ENCODE measurements at places on chromosomes 16 and 17.

GRCh38 chr17:33398386-33398785 is 105.3 kb upstream of the ASIC2 start:
- DNase-seq, result no peak

GRCh38 chr16:85159179-85159980 is 47.1 kb upstream of the CIBAR2 start:
- no peak for DNase-seq

DNA sequence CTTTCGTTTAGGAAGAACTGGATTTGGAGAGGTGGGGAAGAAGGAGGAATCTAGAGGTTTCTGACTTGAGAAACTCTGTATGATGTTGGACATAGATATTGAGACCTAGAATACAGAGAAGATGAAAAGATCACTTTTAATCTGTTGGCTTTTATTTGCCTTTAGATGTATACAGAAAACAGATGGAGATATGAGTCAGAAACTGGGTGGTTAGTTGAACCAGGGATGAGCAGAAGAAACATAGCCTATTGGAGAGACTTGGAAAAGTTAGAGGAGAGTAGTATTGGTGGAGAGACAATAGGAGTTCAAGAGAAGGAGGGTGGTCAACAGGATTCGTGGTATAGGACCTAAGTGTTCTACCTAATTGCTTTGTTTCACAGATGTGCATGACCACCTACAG is 5.1 kb downstream of the PHAF1 start:
- no peak for DNase-seq

DNA sequence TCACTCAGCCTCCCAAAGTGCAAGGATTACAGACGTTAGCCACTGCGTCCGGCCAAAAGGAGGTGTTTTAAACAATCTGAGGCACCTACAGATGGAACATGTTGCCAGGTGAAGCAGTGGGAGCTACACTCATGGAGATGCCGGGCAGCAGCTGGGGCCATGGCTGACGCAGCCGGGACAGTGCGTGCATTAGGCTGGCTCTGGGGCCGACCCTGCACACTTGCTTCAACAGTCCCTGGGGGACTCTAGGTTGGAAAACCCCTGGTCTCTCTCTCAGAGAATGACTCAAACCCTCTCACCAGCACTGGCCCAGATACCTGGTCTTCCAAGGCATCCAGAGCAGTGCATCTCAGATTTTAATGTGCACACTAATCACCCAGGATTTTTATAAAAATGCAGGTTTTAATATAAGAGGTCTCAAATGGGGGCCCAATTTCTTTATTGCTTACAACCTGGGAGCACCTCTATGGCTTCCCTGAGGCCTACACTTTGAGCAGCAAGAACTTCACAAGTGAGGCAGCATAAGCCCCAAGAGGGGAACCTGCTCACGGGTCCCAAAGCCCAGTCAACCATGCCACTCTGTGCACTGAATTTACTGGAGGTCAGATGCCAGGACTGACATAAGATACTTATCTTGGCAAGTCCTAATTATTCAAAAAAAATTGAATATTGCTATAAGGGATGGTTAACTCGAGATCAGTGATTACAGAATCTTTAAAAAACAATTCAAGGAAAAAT is 70.8 kb upstream of the TRAP1 start:
- DNase-seq, result no peak

- DNase-seq, result peak; percentile 38
Measured at GRCh38 chr17:81484195-81484979, 28.2 kb downstream of the ACTG1 start.

DNA sequence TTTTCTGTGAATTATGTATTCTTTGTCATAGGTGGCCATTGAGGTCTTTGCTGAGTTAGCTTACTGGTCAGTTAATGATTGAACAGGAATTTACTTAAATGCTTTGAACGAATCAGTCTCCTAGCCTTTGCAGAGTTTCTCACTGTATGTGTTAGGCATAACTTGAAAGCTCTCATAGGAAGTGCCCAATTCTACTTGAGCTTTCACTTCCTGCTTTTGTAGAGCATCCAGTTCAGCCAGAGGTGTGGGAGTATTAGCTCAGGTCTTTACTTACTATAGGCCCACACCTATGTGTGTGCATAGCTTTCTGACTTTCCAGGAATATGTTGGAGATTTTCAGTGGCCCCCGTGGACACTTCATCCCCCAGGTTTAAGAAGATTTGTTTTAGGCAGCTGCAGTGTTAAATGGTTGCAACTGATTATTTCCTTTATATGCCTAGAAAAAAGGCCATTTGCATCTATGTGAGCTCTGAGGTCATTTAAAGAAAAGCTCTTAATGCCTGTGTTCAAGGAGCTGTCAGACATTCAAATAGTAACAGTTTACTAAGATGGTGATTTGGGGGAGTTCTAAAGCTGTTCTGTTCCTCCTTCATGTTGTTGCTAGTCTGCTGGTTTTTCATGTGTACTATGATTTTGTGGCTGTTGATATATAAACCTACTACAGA is 62.3 kb downstream of the PHKB start:
- DNase-seq, result no peak

DNA sequence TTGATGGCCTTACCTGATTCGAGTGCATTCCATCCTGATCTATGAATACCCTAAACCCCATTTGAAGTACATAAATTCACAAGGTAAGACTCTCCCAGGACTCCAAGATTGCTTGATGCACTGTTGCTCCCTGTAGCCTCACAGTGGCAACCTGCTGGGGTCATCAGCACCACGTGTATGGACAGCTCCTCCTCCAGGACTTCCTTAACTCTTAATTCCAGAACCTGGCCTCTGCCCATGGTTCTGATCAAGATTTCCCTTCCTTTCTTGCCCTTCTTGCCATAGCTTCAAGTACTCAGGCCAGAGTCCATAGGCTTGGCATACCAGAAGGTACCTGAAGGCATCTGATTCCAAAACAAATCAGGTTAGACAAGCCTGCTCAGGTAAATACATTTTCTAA is 34.0 kb upstream of the NLK start:
- peak; percentile 5 for DNase-seq

DNA sequence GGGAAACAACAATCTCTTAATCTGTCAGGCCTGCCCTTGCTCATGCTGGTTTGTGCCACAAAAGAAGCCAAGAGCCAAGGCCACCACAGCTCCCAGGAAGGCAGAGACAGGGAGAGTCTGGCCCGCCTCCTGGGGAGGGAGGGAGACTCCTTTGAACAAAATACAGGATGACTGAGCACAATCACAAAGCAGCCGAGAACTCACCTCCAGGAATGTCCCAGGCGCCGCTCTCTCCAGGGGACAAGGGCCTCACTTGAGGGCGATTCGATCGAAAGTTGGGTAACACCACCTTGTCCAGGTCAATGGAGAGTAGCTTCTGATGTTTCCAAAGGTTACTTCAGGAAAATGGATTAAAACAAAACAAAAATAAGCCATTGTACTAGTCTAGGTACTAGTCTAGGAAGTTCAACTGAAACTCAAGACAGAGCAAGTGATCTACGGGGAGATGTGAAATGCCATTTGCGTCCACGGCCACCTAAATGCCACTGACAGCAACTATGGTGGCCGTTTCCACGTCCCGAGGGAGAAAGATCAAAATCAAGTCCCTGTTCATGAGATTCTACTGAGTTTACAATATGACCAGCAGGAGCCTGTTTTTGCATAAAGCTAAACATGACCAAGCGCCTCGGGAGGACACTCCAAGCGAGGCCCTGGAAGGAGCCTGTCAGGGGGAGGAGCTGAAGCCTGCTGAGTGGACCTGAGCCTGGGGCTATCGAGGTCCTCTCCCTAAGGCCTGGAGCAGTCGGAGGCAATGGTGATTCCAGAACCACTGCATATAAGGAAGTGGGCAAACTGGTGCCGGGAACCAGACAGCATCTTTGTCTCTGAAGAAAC is 13.4 kb upstream of the SLC38A8 start:
- no peak for DNase-seq

DNA sequence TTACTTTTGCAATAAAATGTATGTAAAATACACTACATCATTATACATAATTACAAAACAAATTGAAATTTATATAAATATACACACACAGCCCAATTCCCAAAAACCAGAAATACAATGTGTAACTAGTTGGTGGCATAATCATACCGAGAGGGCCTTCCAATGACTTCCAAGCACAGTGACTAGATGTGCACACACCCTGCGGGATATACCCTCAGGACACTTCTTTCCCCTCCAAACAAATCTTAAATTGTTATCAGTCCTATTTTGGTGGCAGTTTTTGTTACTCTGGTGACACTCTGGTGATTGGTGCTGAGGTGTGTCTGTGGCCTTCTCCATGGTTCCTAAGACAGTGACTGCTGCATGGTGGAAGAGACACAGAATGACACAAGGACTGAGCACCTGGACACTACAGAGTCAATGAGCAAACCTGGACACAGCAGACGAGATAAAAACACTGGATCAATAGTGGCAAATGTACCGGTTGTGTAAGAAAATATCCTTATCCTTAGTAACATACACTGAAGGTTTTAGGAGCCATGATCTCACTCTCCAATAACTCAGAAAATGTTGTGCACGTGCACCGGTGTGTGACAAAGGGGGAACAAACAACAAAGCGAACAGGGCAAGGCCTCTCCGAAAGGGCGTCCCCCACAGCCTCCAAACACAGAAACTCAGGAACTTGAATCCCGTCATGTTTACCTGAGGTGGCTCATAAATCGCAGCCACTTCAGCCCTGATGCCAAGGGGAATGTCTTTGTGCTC is 32.9 kb downstream of the NPLOC4 start:
- no peak for DNase-seq

GRCh38 chr17:62627904-62628633 is 599 bp downstream of the MRC2 start:
- peak; percentile 78 for DNase-seq

- no peak for DNase-seq
Measured at GRCh38 chr16:3161235-3162018, 26.6 kb upstream of the OR1F1 start.

DNA sequence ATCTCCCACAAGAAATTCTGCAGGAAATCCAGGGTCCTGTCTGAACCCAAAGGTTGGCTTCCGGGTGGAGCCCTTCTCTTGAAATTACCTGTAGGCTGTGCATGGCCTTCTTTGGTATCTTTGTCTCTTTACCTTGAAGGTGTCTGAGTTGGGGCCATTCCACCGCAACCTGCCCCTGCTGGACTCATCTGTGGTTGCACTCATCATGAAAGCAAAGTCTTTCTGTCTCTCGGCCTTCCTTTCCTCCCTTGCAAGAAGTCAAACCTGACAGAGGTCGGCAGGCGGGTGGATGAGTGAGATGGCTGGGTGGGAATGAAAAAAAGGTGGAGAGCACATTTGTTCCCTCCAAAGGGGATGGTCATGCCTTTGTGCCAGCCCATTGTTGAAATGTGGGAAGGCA is 25.1 kb downstream of the SALL1 start:
- DNase-seq, result no peak

- no peak for DNase-seq
Measured at GRCh38 chr17:4535667-4536258, 19.4 kb downstream of the MYBBP1A start.

- no peak for DNase-seq
Measured at GRCh38 chr16:19940195-19940594, 55.5 kb upstream of the GPRC5B start.

DNA sequence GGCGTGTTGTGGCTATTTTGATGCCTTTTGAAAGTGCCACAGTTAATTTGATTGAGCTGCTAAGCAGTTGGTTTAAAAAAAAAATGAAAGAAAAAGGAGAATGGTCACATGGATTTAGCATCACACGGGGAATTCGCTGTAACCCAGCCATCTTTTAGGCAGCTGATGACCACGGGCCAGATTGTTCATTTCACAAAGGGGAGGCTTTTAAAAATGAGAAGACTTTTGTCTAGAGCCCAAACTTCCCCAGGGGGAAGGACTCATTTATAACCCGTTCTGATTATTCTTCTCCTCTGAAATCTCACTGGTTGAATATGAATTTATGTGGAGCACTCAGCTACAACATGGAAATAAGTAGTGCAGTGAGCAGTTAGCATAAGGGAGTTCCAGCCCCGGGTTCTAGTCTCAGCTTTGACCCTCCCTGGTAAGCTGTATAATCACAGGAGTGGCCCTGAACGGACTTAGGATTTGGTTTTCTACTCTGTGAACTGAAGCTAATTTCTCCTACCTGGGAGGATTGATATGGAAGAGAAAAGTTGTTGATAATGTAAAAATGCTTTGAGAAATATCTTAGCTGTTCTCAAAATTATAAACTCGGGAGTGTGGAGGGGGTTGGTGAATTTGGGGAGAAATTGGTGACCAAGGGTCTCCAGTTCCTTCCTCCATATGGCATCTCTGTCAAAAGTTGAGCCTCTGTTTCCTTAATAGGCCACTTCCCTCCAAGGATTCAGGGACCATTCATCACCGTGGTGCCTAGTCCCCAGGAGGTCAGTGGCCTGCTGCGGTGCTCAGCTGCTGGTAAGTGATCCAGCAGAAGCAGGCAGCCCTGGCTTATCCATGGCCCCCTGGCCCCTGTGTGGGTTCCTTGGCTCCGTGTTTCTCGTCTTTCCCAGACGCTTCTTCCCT is 76.4 kb upstream of the TBX2 start:
- DNase-seq, result no peak

- DNase-seq, result no peak
Measured at GRCh38 chr16:77219437-77219836, 20.2 kb downstream of the SYCE1L start.

GRCh38 chr17:56322991-56323390 is 169.7 kb downstream of the ANKFN1 start:
- DNase-seq, result no peak

DNA sequence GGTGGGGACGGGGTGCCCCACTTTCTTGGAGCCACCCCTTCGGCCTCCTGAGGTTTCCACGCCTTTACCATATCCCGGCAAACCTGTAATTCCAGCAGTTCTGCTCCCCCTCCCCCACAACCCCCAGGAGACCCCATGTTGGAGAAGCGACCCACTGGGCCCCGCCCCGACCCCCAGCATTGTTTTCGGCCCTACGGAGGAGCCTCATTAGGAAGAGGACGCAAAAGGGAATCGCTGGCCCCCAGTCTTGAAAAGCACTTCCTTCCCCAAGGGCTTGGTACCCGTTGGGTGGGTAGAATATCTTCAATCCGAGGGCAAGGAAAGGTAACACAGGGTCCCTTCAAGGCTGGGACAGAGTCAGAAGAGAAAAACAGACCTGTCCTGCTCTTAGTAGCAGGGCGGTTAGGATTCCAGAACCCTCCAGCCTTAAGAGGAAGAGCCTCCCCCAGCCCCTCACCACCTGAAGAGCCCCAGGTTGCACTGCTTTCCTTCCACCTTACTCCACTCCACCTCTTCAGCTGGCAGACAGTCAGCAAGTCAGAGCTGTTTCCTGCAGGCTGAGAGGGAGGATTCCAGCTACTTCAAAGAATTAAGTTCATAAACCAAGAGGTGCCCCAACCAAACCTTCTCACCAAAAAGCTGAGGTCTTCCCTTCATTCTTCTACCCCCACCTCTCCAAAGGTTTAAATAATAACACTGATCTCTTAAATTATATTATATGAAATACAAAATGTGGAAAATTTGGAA is 803 bp upstream of the TLCD2 start:
- no peak for DNase-seq

- no peak for DNase-seq
Measured at GRCh38 chr17:80986046-80986445, 5.6 kb upstream of the CHMP6 start.

GRCh38 chr16:58451265-58451689 is 48.7 kb upstream of the NDRG4 start:
- no peak for DNase-seq

Data from fibroblast of skin of left biceps (primary cell).